ENCODE measurements at places on chromosomes 6 and 20. TPM values are rescaled to one million over a fixed set of nuclear protein-coding genes. Genes with fewer than 3 reads are reported as not detected.

The CSE1L gene
- 65.5 TPM for total RNA-seq

The SLC22A7 gene
- total RNA-seq, result not detected

The RPRD1B gene
- total RNA-seq, result 96.8 TPM

The LAMA2 gene
- 107 TPM for total RNA-seq

The NNAT gene
- 5.3 TPM for total RNA-seq

The CCN6 gene
- total RNA-seq, result 6.7 TPM

The C6orf132 gene
- 6.0 TPM for total RNA-seq

The PKIB gene
- total RNA-seq, result 8.7 TPM

The NKAIN2 gene
- 4.6 TPM for total RNA-seq

The PROCR gene
- total RNA-seq, result 44.5 TPM

The EYA4 gene
- 11.1 TPM for total RNA-seq

The SFTA2 gene
- not detected for total RNA-seq

The SASH1 gene
- 63.8 TPM for total RNA-seq

The RIMS1 gene
- total RNA-seq, result 4.3 TPM

The EPHA7 gene
- total RNA-seq, result 6.7 TPM

The EEF1A2 gene
- total RNA-seq, result 7.2 TPM

The AKAP12 gene
- 161 TPM for total RNA-seq

DNA sequence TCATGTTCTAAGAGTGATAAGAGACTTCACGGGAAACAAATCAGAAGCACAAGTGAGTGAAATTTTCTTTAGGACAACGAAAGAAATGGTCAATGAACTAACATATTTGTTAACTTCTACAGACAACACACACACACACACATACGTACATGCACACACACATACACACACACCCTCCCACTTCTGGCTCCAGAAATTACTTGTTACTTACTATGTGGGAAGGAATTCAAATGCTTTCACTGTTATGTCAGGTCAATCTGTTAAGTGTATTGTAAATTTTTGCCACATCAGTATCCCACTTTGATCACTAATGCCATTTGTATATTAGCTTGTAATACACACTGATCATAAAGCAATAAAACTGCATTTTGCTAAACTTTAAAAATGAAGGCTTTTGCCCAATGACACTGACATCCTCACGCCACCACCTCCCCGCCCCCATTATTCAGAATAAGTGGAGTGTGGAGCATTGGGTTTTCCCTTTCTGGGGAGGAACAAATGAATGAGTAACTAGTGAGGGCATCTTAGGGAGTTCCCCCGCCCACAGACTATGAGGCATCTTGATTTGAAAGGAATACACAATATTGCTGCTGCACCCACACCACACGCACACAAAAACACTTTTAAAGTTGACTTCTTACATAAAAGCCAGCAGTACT is 76.2 kb downstream of the ATXN1 start:
- no peak for DNase-seq

DNA sequence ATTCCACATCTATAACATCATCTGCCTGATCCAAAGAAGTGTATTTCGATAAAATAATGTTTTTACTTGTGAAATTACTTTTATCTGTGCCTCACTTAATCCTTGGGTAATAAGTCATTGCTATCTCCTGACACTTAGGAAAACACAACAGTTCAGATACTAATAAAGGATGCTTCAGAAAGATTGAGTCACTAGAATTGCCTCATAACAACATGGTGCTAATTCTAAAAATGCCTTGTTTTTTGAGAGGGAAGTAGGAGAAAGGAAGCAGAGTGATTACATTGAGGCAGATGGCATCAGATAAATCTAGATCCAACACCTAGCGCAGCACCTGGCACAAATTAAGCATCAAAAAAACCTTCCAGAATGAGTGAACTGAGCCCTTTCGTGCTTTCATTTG is 69.0 kb downstream of the NCOA7 start:
- DNase-seq, result no peak

DNA sequence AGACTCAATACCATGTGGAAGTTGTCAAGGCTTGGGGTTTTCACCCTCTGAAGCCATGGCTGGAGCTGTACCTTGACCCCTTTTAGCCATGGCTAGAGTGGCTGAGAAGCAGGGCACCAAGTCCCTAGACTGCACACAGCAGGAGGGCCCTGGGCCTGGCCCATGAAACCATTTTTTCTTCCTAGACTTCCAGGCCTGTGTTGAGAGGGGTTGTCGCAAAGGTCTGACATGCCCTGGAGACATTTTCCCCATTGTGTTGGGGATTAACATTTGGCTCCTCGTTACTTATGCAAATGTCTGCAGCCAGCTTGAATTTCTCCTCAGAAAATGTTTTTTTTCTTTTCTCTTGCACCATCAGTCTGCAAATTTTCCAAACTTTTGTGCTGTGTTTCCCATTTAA is 196.4 kb downstream of the SLC16A10 start:
- DNase-seq, result no peak

DNA sequence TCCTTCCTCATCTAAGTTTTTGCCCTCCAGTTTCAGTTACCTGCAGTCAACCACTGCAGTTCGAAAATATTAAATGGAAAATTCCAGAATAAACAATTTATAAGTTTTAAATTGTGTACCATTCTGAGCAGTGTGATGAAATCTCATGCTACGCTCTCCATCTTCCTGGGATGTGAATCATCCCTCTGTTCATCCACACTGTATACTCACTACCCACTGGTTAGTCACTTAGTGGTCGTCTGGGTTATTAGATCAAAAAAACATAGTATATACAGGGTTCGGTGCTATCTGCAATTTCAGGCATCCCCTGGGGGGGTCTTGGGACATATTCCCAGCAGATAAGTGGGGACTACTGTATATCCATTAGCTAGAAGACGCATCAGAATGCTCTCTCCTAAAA is 151.9 kb upstream of the SLC22A16 start:
- DNase-seq, result no peak

DNA sequence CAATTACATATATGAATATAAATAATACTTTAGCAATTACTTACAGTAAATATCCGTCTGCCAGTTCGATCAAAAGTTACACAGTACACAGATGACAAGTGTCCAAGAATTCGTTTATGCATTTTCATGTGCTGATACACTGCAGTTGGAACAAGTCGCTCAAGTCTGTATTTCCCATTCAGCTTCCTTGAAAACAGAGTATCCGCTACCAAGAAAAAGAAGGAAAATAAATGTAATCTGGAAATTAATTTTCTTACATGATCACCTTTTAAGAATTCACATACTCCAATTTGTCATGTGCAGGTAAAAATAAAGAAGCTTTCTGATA is 35.3 kb downstream of the PHIP start:
- no peak for DNase-seq

DNA sequence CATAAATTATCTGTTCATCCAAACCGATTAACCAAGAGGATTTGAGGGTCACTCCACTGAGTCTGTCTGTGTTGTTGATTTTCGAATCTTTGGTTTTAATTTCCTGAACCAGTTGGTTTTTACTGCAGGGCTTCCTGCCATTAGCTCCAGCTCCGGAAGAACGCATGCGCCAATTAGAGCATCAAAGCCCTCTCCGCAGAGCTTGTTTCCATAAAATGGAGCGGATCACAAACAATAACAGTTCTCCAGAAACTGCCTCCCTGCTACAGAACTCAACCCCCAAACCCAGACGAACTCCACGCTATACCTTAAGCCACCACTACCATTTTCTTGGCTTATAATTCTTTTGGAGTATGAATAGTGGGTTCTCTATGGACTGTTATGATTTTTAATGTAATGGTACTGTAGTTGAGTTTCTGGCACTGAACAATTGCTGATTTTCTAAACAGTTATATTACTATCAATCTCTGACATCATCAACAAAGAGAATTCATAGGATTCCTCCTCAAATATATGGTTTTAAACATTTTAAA is 13.8 kb downstream of the TFAP2A start:
- no peak for DNase-seq

GRCh38 chr6:25743868-25744267 is 10.7 kb upstream of the SLC17A4 start:
- no peak for DNase-seq

GRCh38 chr6:97405818-97406409 is 122.9 kb upstream of the MMS22L start:
- DNase-seq, result no peak

DNA sequence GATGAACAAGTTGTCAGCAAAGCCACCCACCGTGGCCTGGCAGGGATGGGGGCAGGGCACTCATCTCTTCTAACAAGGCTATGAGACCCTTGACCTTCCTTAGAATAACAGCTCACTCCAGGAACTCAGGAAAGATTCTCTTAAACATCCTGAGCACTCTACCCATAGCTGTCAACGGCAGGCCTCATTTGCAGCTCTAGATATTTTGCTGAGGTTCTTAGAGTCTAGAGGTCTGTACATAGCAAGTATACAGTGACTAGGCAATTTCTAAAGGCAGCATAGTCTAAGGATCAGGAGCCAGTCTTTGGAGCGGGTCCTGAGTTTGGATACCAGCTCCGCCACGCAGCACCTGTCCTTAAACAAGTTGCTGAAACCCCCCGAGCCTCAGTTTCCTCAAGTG is 11.7 kb downstream of the TRERF1 start:
- peak; percentile 42 for DNase-seq

DNA sequence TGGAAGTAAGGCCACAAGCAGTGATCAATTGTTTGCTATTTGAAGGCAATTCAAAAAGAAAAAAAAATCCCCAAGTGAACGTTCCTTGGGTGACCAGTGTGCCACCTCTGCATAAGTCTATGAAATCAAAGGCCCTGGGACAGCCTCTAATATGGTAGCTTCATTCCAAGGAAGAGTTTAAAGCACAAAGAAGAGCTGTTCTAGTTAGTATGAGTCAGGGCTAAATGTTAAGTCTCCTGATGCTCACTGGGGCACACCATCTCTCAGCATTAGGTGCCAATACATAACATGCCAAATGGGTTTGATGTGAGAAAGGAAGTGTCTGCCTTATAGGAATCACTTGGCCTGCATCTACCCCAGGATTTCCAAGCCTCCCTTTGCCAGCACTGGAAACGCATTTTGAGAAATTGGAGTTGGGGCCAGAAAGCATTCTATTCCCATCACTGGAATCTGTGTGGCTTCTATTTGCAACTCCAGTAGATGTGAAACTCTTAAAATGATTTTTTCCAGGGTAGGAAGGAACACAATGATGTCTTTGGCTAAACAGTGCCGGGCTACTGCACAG is 13.0 kb downstream of the UNC5CL start:
- no peak for DNase-seq

GRCh38 chr6:134138226-134138975 is 86.0 kb upstream of the SLC2A12 start:
- peak; percentile 72 for DNase-seq

DNA sequence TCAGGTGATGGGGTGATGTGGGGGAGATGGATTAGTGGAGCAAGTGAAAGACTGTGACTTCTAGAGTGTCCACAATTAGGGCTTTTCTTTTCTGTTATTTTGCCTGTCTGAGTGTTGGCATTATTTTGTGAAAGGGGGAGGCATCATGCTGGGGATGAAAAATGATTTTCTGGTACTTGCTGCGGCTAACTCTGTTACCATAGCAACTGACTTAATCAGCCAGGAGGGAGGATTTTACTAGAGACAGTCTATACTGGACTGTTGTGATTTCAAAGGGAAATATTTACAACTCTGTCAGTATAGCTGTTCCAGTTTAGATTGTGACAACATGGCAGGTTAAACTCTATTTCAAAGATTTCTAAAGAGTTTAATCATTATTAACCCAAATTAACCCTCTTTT is 30.4 kb upstream of the MRAP2 start:
- no peak for DNase-seq

DNA sequence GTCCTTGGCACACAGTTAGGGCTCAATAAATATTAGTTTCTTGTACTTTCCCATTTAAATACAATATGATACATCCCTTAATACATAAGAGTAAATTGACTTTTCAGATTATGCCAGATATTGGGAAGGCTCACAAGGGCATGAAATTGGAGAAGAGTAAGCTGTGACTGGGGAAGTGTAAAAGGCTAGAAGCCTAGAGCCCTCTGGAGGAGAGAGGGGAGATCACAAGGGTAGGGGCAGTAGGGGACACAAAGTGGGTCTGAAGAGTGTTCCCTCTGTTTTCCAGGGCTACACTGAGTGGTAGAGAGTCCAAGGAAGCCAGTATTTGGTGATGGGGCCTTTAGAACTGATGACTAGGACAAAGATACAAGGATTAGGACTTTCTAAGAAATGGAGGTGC is 562.9 kb upstream of the CHD6 start:
- no peak for DNase-seq

- no peak for DNase-seq
Observed at GRCh38 chr20:59179988-59180387, 16.4 kb downstream of the ZNF831 start.

DNA sequence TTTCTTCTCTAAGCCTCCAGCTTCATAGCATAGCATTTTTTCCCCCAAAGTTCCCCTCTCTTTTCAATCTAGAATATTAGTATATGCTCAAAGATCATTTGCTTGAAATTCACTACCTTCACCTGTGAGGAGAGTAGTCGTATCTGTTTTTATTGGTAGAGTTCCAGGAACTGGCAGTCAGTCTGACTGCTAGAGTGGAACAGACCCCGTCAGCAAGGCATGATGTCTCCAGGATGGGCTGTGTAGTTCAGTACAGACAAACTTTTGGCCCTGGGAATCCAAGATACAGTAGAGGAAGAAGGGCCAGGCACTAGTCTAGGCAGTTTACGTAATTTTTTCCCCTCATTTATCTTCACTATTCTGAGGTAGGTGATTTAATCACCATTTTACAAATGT is 29.1 kb downstream of the RALY start:
- no peak for DNase-seq

- no peak for DNase-seq
Observed at GRCh38 chr6:53869964-53870363, 75.2 kb downstream of the LRRC1 start.

GRCh38 chr6:45512717-45513116 is 135.0 kb upstream of the SUPT3H start:
- DNase-seq, result no peak

- DNase-seq, result no peak
Observed at GRCh38 chr6:67870321-67870720, 764.8 kb upstream of the ADGRB3 start.

DNA sequence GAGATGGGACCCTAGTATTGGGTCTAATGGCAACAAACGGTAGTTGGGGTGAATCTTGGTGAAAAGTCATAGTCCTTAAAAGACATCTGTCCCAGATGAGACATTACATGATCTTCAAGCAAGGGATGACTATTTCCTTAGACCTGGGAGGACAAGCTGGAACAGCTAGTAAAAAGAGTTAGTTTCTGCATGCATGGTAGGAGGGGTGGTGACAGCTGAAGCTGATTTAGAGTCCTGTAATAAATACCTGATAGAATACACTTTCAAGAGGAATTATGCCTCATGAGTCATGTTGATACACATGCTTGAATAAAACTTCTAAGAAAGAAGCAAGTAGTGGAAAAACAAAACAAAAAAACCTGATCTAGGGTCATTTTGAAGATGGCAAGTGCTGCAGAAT is 247.4 kb downstream of the CD109 start:
- peak; percentile 10 for DNase-seq

DNA sequence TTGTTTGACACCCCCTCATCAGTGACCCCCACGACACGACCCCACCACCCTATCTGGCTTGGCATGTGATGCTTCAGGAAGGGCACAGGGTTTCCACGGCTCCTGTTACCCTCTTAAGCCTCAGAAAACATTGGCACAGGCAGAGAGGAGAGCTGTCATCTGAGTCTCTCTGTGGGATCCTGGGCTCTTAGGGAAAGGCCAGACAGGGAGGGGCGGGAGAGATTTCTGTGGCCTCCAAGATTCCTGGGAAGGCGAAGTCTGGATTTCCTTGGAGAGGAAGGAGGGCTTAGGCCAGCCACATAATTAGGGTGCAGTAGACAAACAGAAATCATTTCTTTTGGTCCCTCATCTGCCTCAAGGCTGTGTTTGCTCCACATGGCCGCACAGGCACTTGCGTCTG is 191.6 kb upstream of the SNX9 start:
- DNase-seq, result peak; percentile 57
